Stimulated activated CD4-positive, alpha-beta T cell treated with anti-CD3 and anti-CD28 coated beads, TNF-alpha, amount 100 ng/mL, for 4 hours (primary cell): ENCODE measurements at places on chromosomes 7 and 10.

DNA sequence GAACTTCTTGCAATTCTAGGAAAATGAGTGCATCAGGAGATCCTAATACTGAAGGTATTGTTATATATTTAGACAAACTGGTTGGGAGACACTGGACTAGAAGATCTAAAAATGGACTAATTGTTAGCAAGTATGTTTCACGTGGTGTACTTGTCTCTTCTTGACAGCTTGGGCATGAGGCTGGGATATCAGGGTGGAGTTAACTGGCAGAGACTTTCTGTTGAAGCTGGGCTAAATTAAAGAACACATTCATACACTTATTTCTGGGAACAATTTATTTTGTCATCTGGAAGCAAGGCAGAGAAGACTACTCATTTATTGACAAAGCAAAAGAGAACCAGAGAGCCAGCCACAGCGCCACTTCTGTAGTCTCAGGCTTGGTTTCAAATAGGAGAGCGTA is 25.9 kb downstream of the TYW1 start:
- DNase-seq, result no peak

DNA sequence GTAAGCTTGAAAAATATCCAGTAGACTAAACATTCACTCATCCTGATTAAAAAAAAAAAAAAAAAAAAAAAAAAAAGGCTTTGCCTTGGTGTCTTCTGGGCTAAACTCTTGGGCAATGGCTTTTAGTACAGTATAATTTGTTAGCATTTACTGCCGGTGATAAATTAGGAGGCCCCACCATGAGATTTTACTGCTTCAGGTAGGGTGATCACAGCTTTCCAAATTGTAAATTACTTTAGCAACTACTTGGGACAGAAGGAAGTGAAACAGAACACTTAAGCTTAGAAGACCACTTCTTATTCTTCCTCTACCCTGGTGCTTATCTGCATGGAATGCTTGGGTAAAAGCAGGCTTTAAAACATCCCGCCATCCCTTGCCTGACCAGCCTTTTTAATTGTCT is 152.1 kb downstream of the HIBADH start:
- DNase-seq, result no peak

DNA sequence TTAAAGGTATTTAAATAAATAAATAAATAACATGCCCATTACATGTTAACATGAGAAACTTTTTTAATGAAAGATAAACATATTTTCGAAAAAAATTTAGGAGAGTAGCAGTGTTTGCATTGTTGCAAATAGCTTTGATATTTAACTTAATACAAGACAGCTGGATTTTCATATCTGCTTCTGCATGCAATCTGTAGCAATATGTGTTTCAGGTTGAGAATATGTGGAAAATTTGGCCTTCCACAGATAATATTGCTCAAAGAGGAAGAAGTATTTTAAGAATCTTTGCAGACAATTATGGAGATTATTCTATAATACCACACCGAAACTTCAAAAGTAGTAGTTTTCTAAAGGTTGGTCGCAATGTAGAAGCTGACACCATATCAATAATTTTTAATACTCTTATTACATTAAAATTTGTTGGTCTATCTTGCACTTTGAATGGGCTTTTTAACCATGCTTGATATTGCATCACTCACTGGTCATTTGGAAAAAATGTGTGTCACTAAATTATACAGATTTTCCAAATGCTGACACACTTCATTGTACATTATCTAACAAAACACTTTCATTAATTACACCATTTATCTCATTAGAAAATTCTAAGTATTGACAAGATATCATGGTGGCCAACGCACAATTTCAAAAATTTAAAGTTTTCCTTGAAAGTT is 229.8 kb upstream of the HDAC9 start:
- DNase-seq, result no peak

GRCh38 chr10:24009736-24010135 is 199.2 kb upstream of the KIAA1217 start:
- DNase-seq, result no peak

DNA sequence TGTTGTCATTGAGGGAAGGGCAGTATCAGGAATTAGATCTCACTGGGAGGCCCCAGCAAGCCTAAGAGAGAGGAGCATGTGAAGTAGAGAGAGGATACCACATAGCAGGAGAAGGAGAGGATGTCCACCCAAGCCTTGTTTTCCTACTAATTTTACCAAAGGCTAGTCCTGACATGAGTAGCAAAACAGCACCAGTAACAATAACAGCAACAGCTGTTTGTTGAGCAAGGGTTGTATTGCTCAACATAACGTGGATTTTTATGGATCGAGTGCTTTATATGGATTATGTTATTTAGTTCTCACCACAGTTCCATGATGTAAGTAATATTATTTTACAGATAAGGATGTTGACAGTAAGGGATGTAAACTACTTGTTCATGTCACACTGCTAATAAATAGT is 135.2 kb upstream of the DLX6 start:
- no peak for DNase-seq

GRCh38 chr7:123682690-123683089 is 27.0 kb downstream of the LMOD2 start:
- no peak for DNase-seq

DNA sequence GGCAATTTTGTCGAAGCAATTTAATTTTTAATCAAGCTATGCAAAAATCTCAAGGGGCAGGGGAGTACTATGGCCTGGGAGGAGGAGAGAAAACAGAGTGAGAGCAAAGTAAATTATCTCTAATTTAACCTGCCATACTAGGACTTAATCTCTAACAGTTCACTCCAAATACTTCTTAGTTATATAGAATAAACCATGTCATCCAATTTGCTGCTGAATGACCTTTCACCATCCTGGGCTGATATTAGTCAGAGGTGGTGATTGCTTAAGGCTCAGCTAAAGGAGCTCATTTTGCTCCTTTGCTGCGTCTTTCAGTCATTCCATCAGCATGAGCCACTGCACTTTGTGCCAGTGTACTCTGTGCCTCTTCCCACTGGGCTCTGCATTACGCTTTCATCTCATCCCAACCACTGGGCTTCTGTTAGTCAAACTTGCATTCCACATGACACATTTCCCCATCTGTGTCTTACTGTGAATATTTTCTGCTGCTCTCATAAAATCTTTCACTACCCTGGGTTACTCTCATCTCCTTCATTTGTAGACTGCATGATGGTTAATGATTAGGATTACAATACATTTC is 84.3 kb downstream of the CD36 start:
- DNase-seq, result no peak

GRCh38 chr7:20793694-20794394 is 7.2 kb upstream of the SP8 start:
- DNase-seq, result no peak

GRCh38 chr7:24472093-24472492 is 101.2 kb upstream of the PALS2 start:
- no peak for DNase-seq

GRCh38 chr10:133276435-133277201 is at the start of gene ADAM8:
TSS of gene ADAM8 (minus strand) at chr10:133276868. CDS start at chr10:133276817, 51 bp downstream.
- DNase-seq, result peak; percentile 41

DNA sequence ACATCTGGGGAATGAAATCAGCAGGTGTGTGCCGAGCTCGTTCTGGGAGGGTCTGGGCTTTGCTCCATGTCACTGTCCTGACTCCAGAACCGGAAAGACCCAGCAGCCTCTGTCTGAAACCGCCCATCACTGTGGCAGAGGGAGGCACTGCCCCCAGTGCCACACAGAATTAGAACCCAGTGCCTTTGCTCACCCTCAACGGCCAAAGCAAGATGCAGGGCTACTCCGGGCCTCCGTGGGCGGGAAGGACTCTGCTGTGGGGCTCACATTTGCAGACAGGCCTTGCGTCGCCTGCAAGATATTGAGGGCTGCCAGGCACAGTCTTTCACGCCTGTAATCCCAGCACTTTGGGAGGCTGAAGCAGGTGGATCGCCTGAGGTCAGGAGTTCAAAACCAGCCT is 219.2 kb upstream of the PPP2R2D start:
- no peak for DNase-seq

DNA sequence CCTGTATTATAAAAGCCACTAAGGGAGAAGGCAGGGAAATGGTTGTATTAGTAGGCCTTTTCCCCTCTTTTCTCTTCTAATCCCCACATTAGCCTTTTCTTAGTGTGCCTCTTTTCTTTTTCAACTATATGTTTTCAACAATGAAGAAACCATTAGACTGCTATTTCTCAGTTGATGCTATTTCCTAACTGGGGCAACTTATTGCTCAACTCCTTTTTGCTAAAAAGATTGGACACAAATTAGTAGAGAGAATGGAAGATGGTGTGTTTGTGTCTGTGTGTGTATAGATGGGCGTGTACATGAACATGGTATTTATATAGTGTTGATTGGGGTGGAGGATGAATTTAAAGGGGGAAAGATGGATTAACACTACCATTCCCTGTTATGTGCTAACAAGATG is 28.4 kb downstream of the TBC1D12 start:
- DNase-seq, result no peak

DNA sequence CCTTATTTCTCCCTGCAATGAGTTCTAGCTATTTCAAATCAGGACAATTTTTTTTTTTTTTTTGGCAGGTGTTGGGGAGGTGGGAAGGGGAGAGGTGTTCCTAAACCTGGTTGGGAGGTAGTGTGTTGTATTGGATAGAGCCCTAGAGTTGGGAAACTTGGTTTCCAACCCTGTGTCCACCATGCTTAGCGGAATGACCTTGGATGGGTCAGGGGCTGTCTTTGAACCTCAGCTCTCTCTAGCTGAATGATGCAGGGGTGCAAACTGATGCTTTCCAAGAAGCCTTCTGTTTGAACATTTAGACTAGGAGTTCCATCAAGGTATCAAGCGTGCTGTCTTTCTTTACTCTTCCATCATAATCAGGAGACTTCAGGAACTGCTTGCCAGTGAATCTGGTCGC is 332.2 kb downstream of the LRMDA start:
- DNase-seq, result no peak

- DNase-seq, result no peak
Measured at GRCh38 chr10:74151879-74152722, 1.1 kb downstream of the ADK start.

- DNase-seq, result no peak
Measured at GRCh38 chr7:47148536-47149207, 433.2 kb downstream of the TNS3 start.

GRCh38 chr10:129063877-129064276 is 403.2 kb upstream of the MGMT start:
- DNase-seq, result no peak

- no peak for DNase-seq
Measured at GRCh38 chr10:11003679-11004078, 14.0 kb upstream of the CELF2 start.

DNA sequence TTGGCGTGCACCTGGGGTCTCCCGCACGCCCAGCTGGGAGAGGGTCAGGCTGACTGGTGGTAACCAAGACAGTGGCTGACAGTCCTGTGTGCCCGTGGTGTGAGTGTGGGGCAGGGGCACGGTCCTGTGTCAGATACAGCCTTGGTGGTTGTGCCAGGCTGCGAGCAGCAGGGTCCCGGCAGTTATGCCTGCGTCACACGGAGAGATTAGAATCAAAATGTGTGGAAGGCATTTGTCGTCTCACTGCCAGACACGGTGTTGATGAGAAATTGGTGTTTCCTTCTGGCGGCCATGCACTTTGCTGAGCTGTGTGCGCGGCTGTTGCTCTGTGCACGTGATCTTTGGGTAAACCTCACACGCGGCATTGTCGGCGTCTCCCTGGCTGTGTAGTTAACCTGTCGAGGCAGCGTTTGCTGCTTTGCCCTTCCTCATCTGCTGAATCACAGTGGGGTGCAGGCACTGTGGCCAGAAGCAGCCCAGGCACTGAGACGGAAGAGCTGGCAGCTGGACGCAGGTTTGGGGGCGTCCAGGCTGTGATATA is 87.7 kb downstream of the NKX6-2 start:
- DNase-seq, result no peak

GRCh38 chr7:77426521-77427051 is 10.4 kb upstream of the GSAP start:
- no peak for DNase-seq

GRCh38 chr10:80211786-80212185 is 6.4 kb upstream of the ANXA11 start:
- DNase-seq, result no peak

DNA sequence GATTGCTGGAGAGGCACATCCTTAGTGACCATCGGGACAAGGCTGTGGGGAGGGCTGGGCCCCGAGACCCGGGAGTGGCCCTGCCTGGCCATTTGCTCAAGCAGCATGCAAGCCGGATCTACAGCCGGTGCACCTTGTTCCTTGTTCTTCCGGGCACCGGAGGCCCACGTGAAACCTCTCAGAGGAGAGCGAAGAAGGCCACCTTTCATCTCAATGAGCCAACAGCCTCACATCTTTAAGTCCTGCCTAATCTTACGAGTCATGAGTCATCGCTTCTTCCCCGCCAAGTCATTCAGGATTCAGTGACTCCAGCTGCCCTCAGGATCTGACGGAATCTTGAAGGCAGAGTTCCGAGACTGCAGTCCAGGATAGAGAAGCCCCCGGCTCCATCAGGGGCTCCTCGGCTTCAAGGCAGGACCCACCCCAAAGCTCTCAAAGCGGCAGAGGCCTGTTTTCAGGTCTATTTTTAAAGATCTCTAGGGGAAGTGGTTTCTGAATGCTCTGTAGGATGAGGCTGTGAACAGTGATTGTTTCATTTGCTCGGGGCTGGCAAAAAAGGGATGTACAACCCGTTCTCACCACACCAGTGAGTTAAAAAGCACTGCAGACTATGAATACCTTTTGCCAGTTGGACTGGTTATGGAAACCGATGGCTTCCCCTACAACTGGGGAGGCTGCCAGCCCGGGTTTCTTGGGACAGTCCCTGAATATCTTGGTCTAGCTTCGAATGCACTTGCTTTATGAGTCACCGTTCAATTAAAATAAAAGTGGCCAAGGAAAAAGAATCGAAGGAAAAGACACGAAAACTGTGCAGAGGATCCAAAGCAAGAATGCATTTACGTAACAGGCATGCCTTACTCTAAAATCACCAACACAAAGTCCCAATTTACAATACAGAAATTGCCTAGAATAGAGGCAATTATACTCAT is 57.2 kb upstream of the ECHDC3 start:
- peak; percentile 35 for DNase-seq

GRCh38 chr10:25641595-25641994 is 292.4 kb upstream of the MYO3A start:
- no peak for DNase-seq

- no peak for DNase-seq
Measured at GRCh38 chr7:25926891-25927625, 224.9 kb upstream of the NFE2L3 start.

- no peak for DNase-seq
Measured at GRCh38 chr10:16765509-16766375, 51.5 kb downstream of the RSU1 start.

DNA sequence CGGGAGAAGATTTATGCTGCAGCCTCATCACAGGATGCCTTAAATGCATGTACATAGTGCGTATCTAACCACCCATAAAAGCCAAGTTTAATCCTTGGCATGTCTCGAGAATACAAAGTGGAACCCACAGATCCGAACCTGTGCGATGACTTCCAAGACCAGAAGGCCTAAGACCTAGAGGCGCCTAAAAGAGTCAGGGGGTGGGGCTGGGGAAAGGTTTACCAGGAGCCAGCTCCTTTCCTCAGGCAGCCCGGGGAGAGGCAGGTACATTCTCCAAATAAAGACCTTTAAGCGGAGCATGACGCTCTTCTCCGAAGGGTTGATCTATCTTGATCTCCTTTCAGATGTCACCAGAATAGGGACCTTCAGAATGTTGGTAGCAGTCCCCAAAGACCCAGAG is 9.7 kb downstream of the SP8 start:
- no peak for DNase-seq

GRCh38 chr7:83005410-83005809 is 157.3 kb downstream of the PCLO start:
- no peak for DNase-seq
